ENCODE measurements at places on chromosomes 3 and 15.

GRCh38 chr3:126208182-126208581 is 27.8 kb upstream of the ALDH1L1 start:
- no peak for DNase-seq

DNA sequence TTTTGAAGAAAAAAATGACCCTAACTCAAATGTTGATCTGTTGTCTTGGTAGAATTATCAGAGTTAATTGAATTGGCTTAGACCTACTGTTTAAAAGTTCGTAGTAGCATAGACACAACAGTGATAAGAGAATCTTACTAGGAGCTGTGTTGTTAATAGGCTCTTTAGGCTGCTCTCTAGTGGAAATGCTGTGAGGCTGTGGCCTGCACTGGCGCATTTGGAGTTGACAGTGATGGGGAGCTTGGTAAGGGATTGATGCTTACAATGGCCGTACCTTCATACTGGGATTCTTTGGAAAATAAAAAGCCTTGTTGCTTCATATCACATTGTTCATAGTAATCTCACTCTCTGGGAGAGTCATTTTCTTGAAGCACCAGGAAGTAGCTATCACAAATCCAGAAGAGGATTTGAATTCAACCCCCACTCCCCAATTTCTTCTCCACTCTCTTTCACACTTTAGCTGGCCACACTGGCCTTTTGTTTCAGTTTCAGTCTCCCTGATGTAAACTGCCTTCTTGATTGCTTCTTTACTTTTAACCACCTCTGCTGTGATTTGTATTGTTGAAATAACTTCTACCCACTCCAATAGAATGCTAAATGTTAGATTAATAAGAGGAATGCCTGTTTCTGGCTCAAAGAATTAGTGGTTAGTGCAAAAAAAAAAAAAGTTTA is 56.6 kb downstream of the CEP63 start:
- DNase-seq: peak; percentile 10

DNA sequence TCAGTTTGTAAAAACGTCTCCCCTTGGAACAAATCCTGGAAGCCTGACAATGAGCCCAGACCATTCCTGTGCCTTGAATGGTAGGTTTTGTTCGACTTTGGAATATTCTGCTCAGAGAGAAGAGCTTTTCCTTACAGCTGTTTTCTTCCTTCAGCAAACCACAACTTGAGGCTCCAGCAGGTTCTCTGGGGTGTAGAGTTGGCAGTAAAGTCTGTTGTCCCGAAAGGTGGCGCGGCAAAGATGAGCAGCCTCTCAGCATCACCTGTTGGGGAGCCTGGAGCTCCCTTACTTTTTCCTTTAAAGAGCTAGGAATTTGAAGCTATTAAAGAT is 65.4 kb downstream of the BOC start:
- no peak for DNase-seq

DNA sequence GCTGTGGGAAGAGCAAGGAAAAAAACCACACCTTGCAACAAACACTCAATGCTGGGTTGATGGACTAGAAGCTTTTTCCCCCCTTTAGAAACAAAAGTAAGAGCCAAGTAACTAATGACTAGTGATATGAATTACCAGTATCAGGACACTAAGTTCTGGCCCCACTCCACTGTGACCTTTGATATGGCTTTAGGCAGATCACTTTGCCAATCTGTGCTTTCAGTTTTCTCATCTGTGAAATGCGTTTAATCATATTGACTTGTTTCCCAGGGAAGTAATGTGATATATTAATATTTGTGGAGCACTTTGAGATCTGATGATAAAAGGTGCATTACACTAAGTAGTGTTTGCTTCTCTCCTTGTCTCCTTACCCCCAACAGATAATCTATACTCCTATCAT is 319.3 kb upstream of the SATB1 start:
- no peak for DNase-seq

- no peak for DNase-seq
Measured at GRCh38 chr15:90035095-90035839, 34.1 kb downstream of the ZNF710 start.

GRCh38 chr3:151992326-151993041 is 119.0 kb downstream of the SUCNR1 start:
- no peak for DNase-seq

GRCh38 chr15:96358001-96358801 is 27.7 kb downstream of the NR2F2 start:
- peak; percentile 65 for DNase-seq

- no peak for DNase-seq
Measured at GRCh38 chr3:53822331-53822741, 23.9 kb downstream of the CHDH start.

DNA sequence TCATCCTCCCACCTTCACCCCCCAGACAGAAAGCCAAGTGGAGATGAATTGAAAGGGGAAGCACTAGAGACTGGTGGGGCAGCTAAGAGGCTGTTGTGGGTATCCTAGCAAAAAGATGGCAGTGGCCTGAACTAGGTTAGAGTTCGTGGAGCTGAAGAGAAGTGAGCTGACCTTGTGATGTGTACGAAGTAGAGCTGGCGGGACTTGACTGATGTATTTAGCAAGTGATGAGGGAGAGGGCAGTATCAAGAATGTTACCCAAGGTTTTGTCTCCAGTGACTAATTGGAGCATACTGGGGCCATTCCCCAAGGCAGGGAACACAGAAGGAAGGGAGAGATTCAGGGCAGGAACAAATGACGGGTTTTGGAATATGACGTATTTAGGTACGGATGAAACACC is 50.0 kb upstream of the CP start:
- DNase-seq: no peak

DNA sequence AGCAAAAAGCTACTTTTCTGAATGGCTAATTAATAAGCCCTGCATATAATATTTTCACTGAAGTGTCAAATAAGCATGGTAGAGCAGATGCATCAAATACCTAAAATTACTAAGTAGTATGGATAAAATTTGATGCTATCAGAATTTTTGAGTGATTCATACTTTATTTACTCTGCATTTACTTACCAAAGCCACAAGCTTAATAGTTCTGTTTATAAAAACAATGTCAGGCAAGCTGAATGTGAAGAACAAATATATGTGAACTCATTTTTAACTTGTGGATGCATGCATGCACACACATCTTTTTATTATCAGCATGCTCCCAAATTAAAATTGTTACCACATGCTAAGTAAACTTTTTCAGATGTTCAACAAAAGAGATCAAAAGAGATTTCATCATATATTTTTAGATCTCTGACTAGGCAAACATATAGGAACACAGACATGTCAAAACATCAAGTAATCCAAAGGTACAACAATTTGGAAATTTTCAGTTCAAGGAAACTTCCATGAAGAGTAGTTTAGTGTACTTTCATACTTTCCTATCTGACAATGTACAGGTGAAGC is 969.4 kb downstream of the ROBO1 start:
- DNase-seq: peak; percentile 38

DNA sequence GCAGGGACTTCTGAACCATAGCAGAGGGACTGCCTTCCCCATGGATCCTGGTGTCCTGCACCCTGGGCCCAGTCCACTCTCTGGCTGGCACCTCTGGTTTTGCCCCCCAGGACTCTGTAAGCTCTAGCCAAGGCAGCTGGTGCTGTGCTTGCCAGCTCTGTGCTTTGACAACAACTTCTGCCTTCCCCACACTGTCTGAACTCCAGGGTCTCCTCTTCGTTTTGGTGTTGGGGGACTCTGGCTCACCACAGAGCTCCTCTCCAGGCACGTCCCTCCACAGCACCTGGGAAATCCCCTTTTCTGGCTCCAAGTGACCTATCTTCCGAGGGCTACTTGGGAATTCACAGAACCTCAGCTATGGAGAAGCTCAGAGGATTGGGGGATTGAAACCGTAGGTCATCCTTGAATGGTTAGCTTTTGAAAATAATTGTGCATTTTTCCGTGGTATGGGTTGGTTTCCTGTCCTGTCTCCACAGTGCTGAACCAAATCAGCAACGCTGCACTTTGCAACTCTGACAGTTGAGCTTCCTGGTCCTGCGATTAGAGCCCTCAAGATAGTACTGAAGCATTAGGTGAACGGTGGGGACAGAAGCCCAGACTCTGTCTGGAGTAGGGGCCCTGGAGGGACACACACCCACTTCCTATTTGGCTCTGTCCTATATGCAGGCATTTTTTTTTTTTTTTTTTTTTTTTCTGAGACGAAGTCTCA is 152.4 kb downstream of the APBA2 start:
- DNase-seq: no peak

GRCh38 chr3:10228248-10228950 is 19.9 kb upstream of the TATDN2 start:
- DNase-seq: no peak

- no peak for DNase-seq
Measured at GRCh38 chr3:111156517-111156916, 84.9 kb downstream of the NECTIN3 start.

GRCh38 chr3:123337948-123338619 is 110.8 kb downstream of the ADCY5 start:
- no peak for DNase-seq

- no peak for DNase-seq
Measured at GRCh38 chr3:73762855-73763254, 138.1 kb upstream of the PDZRN3 start.

- DNase-seq: no peak
Measured at GRCh38 chr15:101170568-101171350, 81.1 kb downstream of the CHSY1 start.

- peak; percentile 27 for DNase-seq
Measured at GRCh38 chr15:69035205-69035917, 20.9 kb downstream of the NOX5 start.

DNA sequence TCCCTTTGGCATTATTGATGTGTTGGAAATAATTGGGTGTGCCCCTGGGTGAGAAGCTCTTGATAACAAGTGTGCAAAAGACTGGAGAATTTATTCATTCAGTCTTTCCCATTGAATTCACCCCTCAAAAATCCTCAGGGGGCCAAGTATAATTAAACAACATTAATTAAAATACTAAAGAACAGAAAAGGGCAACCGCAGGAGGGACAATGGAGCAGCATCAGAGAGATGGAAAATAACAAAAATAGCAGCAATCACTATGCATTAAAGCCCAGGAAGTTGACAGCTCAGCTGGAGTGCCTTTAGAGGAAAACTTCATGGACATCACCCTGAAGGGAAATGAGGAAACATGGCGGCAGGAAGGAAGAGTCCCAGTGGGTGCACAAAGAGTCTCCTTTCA is 227.6 kb downstream of the MINAR1 start:
- peak; percentile 79 for DNase-seq

GRCh38 chr3:154926721-154927120 is 153.4 kb upstream of the MME start:
- no peak for DNase-seq

DNA sequence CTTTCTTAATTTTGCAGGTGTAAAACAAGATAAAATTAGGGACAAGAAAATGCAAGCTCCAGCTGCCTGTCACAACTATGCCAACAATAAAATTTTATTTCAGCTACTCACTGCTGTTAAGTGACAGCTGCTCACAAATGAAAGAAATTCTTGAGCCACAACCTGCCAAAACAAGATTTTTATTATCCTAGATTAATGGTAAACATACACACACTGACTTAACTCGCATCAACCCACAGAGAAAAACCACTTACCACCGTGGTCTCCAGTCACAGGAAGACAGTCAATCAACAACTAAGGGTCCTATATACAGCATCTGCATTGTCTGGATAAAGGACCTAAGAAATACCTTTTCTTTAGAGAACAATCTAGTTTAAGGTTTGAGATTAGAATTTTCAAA is 31.3 kb downstream of the EFL1 start:
- DNase-seq: no peak

- no peak for DNase-seq
Measured at GRCh38 chr3:170437696-170438407, 19.2 kb downstream of the CLDN11 start.

DNA sequence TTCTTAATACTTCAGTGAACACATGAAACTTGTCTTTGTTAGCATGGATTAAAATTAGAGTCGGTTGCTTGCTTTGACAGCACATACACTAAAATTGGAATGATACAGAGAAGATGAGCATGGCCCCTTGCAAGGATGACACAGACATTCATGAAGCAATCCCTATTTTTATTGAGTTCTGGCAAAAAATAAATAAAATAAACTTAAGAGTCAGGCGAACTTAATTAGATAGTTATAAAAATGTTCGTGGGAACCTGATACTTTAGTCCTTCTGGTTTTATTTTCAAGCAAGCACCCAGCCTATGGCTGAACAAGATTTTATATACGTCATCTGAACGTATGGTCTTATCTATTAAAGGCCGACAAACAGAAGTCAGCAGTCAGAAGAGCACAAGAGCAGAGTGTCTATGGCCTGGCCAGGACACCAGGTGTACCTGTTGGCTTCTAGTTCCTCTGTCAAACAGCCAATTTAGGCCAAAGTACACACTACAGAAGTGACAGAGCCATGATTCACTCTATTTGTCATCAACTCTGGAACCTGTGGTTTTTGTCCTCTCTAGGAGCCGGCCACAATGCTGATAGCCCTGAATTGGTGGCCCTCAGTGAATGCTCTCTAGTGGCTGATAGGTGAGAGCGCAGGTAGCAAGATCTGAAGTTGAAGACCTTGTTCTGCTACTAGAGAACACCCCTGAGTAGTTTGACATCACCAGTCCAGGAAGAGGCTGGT is 64.3 kb downstream of the LEO1 start:
- no peak for DNase-seq

DNA sequence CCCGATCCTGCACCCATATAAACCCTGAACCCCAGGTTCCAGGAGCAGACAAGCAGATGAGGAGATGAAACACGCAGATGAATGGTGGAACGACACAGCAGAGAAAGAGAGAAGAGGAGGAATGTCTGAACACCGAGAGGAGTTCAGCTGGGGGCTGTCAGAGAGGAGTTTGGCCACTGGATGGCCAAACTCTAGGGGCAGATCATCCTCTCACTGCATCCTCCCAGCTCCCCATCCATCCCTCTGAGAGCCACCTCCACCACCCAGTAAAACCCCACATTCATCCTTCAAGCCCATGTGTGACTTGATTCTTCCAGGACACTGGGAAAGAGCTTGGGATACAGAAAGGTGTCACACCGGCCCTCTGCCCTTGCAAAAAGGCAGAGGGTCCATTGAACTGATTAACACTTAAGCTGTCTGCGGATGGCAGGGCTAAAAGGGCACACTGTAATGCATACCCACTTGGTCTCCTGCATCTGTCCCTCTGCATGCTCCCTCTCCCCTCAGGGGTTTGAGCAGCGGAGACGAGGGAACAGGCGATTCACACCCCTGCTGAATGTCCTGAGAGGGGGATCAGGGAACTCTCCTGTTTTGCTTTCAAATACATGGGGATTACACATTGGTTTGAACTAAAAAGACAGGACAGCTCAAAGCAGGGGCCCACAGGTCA is 53.8 kb downstream of the TMED3 start:
- DNase-seq: peak; percentile 14

DNA sequence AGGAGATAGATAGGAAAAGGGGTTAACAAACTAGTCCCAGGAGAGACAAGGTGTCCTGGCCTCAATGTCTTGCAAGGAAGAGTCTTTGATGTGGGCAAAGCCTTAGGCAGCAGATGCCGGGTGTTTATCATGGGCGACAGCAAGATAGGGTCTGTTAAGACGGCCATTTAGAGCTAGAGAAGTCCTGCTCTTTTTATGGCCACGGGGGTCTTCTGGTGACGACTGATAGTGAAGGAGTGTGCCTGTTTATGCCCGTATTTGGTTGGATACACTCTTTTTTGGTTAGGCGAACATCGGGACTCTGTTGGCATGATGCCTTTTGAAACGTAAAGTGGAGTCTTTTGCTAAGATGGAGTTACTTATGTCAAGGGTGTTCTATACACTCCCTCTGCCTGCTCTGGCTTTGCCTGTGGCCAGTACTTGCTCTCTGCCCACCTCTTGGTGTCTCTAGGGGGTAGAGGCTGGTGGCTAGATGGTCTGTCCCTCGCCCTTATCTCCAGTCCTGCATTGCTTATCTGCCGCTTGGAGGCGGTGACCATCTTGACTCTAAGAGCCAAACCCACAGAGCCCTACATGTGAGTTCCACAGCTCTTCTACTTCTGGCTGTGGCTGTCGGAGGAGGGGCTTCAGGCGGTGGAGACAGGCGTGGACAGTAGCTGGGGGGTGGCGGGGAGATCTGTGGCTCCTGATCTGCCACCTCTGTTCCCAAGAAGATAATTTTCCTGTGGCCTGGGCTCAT is 55.8 kb upstream of the ZBTB38 start:
- DNase-seq: no peak

All from eye (tissue), 1 donor.